Lung (tissue), 17 donors: ENCODE measurements at places on chromosomes 3 and 15. TPM values are rescaled to one million over a fixed set of nuclear protein-coding genes. Genes with fewer than 3 reads are reported as not detected.

The BBX gene
- total RNA-seq: 40.1 TPM

DNA sequence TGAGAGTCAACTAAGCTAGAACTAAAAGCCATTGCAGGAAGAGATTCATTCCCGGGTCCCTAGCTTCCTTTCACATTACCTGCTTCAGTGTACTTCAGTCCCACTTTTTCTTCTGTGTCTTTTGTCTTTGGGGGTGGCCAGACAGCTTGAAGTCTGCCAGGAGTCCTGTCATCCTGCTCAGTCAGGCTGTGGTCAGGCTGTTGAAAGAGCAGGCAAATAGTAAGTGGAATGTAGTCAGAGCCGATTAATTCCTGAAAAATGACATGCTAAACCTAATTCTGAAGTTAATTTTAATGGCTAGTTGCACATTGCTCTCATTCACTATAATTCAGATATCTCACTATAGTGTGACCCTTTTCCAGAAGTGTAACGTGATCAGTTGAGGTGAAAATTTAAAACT lies 129.6 kb downstream of the FMN1 start:
- no peak for DNase-seq
- H3K27ac ChIP-seq: no peak overlapping the region
- no peak overlapping the region for H3K4me3 ChIP-seq
- H3K36me3 ChIP-seq: no peaks in the 10 kb centered on the region

DNA sequence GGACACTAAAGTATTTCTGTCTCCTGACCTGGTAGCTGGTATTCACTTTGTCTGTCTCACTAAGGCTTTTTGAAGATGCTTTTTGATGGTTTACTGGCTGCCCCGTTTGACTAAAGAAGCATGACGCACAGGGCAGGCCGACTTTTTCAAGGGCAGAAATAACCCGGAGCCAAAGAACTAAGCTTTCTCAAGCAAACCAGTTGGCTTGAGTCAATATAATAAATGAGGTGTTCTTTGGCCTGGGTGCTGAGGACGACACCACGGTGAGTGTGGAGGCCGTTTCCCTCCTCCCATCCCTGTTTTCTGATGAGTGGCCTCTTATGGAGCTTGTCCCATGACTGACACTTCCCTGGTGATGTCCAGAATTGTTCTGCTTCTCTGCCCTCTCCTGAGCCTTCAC lies 220.9 kb downstream of the ITPR1 start:
- H3K27me3 ChIP-seq: no peaks in the 10 kb centered on the region
- no peaks in the 10 kb centered on the region for H3K36me3 ChIP-seq
- DNase-seq: no peak
- H3K4me1 ChIP-seq: no peaks in the 10 kb centered on the region
- no peak overlapping the region for H3K27ac ChIP-seq

The HRG gene
- 0.15 TPM for total RNA-seq
